IMR-90 (cell line): ENCODE measurements at places on chromosomes 16 and 17. TPM values are rescaled to one million over a fixed set of nuclear protein-coding genes. Genes with fewer than 3 reads are reported as not detected.
A peak's percentile ranks its signal among the peaks of the same experiment; 100 is the strongest.

- DNase-seq = no peak
Observed at GRCh38 chr16:49129935-49130334, 151.7 kb downstream of the CBLN1 start.

DNA sequence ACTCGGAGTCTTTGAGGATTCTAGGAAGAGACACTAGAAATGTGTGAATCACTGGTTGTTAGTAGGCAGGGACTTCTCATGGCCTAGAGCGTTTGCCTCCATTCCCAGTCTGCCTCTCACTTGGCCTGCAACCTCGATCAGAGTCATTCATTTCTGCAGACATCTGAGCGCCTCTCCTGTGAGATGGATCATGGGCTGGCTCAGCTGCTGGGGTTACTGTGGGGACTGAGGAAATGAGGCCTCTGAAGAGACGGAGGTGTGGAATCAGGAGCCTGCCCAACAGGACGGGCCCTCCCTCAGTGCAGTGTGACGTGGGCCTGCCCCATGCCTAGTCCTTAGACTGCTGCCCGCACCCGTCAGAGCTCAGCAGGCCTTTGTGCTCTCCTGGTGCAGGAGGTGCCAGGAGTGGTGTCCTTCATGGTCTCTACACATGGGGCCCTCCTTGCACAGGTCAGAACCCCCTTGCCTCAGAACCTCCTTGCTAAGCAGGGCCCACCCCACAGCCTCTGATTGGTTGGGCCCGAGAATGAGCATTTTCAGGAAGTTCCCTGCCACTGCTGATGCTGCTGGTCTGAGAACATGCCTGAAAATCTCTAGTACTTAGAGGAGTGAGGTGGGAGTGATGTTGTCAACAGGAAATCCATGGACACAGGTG, 99.4 kb downstream of the NPIPB11 start:
- peak; percentile 64 for DNase-seq

DNA sequence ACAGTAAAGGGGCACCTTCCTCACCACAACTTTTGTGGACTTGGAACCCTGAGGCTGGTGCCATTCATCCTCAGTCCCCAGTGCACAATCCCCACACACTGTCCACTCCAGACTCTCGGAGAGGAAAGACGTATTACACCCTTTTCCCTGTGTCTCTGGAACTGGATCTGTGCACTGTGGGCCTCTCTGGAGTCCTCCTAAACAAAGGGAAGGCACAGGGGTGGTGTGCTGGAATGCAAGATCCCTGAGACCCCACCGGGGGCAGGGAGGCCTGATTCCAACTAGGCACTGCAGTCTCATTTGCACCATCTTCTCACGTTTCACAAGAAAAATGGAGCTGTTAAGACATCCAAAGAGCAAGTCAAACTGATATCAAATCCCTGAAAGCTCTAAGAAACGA, 89.8 kb downstream of the USP31 start:
- DNase-seq = no peak

The CDR2L gene
- total RNA-seq = 5.6 and 5.7 TPM in 2 replicates

DNA sequence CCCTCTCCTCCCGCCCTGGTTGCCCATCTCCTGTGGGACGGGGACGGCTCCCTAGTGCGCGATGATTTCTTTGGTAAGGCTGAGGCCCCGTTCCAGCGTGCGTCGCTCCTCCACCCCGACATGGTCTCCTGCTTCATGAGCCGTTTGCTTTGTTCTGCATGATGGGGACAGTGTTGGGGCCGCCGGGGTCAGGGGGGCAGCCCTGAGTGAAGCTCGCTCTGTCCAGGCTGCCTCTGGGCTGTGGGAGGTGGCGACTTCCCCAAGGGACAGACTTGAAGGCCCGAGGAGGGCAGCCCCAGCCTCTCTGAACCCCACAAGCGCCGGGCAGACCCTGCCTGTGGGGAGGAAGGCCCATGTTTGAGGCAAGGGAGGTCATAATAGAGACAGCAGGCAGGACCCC, 12.4 kb downstream of the NME3 start:
- DNase-seq = no peak

GRCh38 chr16:2883458-2883908, 468 bp downstream of the FLYWCH2 start:
- DNase-seq = no peak

The TRIM72 gene
- total RNA-seq = not detected in 2 replicates

DNA sequence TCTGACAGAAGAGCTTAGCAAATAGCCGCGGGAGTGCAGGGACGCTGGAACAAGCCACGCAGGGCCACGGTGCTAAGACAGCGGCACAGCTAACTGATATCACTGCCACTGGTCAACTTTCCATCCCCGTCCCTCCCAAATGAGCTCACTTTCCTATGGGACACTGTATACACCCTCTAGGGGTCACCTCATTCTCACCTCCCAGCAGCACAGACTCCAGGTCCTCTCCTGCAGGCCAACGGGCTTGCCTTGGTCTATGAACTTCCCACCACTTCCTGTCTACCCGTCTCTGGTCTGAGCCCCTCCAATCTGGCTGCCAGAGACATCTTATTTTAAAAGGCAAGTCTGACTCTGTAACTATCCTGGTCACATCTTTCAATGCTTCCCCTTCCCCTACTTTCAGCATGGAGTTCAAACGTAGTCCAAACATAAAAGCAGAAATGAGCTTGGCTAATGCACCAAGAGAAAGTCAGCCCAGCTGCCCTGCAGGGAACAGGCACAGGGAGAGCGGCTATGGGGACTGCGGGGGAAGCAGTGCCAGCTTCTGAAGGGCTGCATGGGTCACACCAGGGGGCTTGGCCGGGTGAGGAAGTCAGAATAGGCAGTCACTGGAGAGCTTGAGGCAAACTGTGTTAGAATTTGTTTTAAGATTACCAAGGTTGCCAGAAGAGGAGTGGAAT, 26.3 kb upstream of the SLC38A8 start:
- DNase-seq = no peak

GRCh38 chr16:26078716-26079355, 387.1 kb downstream of the HS3ST4 start:
- DNase-seq = no peak

DNA sequence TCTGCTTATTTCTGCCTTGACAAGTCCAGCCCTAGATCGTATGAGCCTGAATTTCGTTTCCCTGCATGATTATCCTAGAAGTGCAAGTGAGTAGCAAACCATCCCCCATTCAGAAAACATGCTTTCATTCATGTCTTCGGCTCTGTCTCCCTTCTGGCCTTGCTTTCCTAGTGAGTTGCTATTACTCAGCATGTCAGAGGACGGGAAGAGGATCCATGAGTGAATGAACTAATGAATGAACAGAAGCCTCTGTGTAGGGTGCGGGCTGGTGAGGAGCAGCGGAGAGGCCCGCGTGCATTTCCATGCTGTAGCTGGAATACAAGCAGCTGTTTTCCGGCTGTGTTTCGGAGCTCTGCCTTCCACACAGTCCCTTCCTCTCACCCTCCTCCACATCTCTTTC, 155.7 kb upstream of the NOL11 start:
- no peak for DNase-seq

- DNase-seq = no peak
Observed at GRCh38 chr16:89572485-89573205, 2.9 kb upstream of the CPNE7 start.

The ABCC3 gene
- 2.2 and 3.2 TPM in 2 replicates for total RNA-seq

GRCh38 chr17:58913971-58914769, 158.5 kb downstream of the PPM1E start:
- DNase-seq = peak; percentile 51

DNA sequence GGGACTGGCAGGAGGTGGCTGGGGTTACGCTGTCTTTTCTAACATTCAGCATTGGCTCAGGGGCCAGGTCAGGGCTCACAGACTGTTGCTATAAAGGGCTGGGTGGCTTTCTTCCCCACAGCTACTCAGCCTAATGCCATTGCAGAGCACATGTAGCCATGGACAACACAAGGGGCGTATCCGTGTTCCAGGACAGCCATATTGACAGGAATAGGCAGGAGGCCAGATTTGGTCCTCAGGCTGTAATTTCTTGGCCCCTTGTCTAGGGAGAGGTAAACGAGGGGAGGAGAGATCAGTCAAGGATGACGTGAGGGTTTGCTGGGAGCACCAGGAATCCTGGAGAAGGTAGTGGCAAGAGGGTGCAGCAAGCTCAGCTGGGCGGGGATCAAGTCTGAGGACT, 21.2 kb upstream of the MYO15B start:
- no peak for DNase-seq

DNA sequence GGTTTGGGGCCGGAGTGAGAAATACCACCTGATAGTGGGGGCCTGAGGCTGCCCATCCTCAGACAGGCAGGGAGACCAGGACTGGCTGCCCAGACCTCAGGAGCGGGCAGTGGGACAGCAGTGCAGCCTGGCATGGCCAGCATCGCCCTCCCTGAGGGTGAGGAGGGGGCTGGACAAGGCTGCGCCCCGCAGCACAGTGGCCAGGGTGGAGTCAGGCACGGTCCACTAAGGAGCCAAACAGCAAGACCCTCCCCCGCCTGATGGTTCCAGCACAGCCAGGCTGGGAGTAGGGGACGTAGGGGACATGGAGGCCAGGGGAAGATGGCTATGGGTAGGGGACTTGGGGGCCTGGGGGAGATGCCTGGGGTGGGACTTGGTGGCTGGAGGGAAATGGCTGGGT, 3.3 kb downstream of the ZNF598 start:
- no peak for DNase-seq

The SNTB2 gene
- 47.5 and 58.0 TPM in 2 replicates for total RNA-seq
